ENCODE measurements at places on chromosomes 7 and 10. TPM values are rescaled to one million over a fixed set of nuclear protein-coding genes. Genes with fewer than 3 reads are reported as not detected.

DNA sequence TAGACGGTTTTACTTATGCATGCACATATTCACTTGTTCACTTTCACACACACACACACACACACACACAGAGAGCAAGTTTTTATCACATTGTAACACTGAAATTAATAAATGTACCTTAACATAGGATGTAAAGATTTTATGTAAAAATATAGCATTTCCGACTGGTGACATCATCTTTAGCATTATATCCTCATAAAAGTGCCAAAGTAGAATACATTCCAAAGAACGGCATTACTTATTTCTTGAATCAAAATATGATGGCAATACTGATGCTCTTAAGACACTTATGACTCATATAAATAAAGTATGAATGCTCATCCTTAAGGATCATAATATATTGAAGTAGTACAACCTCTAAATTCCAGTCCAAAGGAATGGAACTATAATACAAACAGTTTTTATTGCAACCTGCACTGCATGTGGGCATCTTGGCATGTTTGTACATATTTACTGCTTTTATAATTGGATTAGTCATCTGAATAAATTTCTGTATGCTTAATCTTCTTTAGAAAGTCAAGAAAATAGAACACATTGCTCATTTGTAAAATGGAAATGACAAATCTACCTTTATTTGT is 290.0 kb upstream of the SEMA3A start:
- DNase-seq = no peak

GRCh38 chr7:20785157-20786048 is 1.3 kb downstream of the SP8 start:
- DNase-seq = no peak

- no peak for DNase-seq
Measured at GRCh38 chr7:276230-276835, 13.6 kb upstream of the FOXL3 start.

- DNase-seq = no peak
Measured at GRCh38 chr7:5053175-5053574, 7.5 kb downstream of the RBAK start.

GRCh38 chr7:157517782-157518513 is 181.1 kb downstream of the DNAJB6 start:
- no peak for DNase-seq

- DNase-seq = no peak
Measured at GRCh38 chr7:52752891-52753290, 282.5 kb upstream of the POM121L12 start.

- DNase-seq = no peak
Measured at GRCh38 chr7:5117095-5117970, 71.7 kb downstream of the RBAK start.

GRCh38 chr7:134448356-134449229 is 10.3 kb downstream of the AKR1B1 start:
- DNase-seq = no peak

- no peak for DNase-seq
Measured at GRCh38 chr10:13709931-13710650, 123.3 kb downstream of the PRPF18 start.

DNA sequence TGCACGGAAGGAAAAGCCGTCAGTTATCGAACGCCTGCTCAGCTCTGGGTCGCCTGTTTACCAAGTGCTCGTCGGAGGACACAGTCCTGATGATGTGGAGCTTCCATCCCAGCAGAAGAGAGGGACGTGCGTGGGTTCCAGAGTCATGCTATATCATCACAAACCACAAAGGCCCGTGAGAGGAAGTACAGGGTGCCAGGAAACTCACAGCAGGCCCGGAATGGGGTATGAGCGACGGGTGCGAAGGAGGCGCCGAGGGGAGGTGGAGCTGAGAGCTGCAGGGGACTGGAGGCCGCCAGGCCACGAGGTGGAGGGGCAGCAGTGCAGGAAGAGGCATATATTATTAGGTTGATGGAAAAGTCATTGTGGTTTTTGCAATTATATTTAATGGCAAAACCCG is 102.5 kb downstream of the ACTR3B start:
- DNase-seq = no peak

GRCh38 chr10:70634011-70634410 is 31.5 kb upstream of the PRF1 start:
- DNase-seq = no peak

Gene NPY
- not detected for total RNA-seq

Gene GTF2IRD1
- 3.5 TPM for total RNA-seq

Gene XRCC2
- total RNA-seq = 0.50 TPM

Measured in T-helper 17 cell (primary cell).